ENCODE measurements at places on chromosomes 3 and 15. TPM values are rescaled to one million over a fixed set of nuclear protein-coding genes. Genes with fewer than 3 reads are reported as not detected.

DNA sequence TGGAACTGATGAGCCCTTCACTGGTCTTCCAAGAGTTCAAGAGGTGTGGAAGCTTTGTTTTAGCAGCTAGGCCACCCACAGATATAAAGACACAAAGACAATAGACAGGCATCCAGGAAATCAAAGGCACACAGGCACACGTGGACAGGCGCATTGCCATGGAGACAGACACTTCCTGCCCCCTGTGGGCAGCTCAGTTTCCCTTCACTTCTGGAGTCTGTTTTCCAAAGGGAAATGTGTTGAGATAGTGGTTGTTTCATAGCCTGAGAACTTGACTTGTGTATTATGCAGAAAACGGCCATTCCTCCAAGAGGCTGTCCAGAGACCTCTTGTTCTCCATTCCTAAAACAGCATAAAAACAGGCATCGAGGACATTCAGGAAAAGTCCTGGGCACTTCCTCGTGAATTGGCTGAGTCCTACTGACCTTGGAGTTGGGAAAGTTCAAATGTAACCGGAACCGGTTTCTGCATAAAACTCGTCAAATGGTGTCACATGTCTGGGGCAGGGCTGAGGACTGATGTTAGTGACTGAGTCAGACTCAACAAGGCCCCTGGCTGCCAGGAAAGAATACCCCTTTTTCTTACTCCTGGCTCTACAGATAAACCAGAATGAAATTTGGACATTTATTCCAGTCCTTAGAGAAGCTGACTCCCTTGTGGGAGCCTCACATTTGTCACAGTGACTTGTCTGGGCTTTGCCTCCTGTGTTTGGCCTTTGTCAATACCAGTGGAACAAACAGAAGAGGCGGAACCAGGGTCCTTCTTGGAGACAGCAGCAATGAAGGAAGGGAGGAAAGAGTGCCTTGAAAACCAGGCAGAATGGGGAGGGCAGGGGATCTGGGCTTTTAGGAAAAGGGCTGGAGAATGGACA, 1.3 kb downstream of the ALPK3 start:
- DNase-seq, result no peak

DNA sequence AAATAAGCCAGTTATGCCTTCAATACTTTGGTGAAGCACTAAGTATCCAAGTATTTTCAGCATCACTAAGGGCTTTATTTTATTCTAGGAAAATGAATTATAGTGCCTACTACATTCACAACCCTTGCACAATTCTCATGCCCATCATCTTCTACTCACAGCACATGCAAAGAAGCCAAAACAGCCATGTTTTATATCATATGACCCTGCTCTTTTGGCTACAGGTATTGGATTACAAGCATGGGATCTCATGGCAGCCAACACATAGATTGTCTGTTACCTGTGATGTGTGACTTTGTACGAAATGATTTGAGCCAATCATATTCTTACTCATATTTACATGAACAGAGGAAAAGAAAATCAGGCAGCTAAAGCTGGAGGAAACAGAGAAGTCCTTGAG, 38.6 kb downstream of the STT3B start:
- no peak for DNase-seq

GRCh38 chr3:151101270-151101969, 16.0 kb downstream of the MED12L start:
- DNase-seq, result peak; percentile 37

- no peak for DNase-seq
Measured at GRCh38 chr15:89498574-89498906, 2.2 kb upstream of the RHCG start.

GRCh38 chr15:70521576-70522322, 241.6 kb downstream of the UACA start:
- no peak for DNase-seq

- no peak for DNase-seq
Measured at GRCh38 chr3:120682095-120682681, at the start of gene HGD. Gene HGD, minus strand, starts transcription at chr3:120682239. Its CDS starts 128 bp downstream, at chr3:120682111.

DNA sequence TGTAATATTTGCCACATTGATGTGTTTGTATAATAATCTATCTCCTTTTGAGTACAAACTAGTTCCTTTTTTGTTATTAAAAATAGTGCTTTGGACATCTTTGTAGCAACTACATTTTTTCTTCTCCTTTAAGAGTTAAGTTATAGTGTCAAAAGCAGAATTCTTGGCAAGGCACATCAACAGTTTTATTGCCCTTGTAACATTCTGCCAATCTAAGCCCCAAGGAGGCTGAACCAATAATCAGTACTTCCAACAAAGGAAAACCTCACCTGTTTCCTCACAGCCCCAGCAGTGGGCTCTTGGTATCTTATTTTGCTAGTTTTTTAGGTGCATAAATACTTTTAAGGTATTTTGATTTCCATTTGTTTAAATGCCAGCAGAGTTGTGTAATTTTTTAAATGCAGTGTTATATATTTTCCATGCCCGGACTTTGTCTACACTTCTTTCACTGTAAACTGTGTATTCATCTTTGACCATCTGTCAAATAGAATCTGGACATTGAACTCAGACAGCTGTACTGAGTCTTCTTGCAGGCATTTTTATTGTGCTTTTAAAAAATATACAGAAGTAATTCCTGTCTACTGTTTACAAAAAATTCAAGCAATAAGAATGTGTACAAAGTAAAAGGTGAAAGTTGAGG, 101.0 kb downstream of the MYLK start:
- DNase-seq, result peak; percentile 39

DNA sequence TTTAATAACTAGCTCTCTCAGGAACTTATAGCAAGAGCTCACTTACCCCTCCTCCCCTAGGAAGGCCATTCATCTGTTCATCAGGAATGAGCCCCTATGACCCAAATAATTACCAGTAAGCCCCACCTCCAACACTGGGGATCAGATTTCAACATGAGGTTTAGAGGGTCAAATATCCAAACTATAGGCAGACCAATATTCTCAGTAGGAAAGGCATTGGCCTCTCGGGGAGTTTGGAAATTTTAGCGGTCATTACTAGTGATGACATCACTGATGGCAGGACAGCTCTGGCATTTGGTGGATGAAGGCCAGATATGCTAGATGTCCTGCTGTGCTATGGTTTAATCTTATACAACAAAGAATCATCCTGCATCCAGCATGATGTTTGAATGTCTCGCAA, 15.2 kb upstream of the CD47 start:
- DNase-seq, result no peak

GRCh38 chr3:197490098-197491058, 65.4 kb downstream of the BDH1 start:
- DNase-seq, result no peak

GRCh38 chr3:144415492-144415891, 443.9 kb downstream of the DIPK2A start:
- no peak for DNase-seq

DNA sequence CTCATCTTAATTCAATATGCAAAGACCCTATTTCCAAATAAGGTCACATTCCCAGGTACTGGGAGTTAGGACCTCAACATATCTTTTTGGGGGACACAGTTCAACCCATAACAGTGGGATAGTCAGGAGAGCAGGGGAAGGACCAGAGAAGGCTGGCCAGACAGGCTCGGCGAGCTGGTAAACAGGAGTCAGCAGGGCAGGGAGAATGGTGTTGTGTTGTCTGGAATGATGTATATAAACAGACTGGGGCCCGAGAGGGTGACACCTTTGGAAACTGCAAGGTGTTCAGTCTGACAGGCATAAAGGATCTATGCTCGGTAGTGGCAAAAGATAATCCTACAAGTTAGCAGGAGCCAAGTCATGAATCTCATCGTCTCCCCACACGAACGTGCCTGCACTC, 10.1 kb upstream of the PPP1R2 start:
- peak; percentile 60 for DNase-seq

GRCh38 chr3:149487598-149488197, 13.2 kb downstream of the TM4SF4 start:
- DNase-seq, result no peak

GRCh38 chr3:143707848-143708247, 140.4 kb downstream of the SLC9A9 start:
- DNase-seq, result no peak

- DNase-seq, result no peak
Measured at GRCh38 chr15:80641384-80641783, 53.7 kb upstream of the ABHD17C start.

DNA sequence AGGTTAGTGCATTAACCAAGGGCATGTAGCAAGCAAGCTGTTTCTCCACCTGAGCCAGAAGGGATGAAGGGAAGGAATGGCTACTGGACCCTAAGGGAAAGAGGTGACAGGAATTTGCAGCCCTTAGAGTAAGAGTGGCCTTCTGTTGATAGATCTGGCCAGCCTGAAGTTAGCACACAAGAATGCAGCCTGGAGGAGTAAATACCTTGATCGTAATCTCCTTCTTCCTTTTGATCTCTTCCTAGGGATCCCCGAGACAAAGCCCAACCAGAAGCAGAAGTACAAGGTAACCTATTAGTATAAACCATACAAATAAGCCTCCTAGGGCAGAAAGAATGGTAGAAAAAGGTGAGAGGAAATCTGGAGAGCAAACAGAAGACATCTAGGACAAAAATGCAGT, 134.6 kb downstream of the ATP8B4 start:
- no peak for DNase-seq

DNA sequence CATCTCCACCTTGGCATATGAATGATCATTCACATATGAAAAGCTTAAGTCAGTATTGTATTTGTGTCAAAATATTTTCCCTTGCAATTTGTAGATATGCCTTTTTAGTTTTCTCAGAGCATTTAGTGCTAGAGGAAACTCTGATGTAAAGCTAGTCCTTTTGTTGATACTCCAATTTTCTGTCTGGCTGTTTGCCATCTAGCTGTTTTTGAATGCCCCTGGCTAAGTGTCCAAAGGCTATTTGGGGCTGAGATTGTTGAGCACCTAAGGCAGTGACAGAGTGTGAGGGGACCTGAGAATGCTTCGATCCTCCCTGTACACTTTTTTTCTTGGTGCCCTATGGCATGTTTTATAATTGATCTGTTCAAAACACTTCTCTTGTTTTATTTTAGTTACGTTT, 3.1 kb downstream of the SLC51B start:
- DNase-seq, result no peak

DNA sequence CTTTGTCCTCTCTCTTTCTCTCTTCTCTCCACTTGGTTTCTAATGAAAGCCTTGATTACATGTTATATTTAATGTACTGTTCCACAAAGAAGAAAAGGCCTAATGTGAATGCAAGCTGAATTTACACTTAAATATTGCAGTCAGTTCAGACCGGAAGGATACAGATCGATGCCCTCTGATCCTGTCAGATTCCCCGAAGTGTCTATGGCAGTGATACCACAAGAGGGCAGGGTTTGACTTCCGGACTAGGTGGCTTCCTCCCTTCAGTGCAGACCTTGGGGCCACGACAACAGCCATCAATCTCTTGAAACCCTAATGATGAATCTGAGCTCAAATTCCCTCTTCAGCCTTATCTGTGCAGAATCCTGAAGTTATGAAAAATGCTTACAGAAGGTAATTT, 29.5 kb downstream of the AGTR1 start:
- no peak for DNase-seq

GRCh38 chr3:139897759-139898158, 37.2 kb upstream of the CLSTN2 start:
- no peak for DNase-seq

GRCh38 chr3:100207886-100208285, 52.9 kb upstream of the TBC1D23 start:
- DNase-seq, result peak; percentile 55

GRCh38 chr15:52680041-52680391, 828 bp upstream of the ATOSA start:
- no peak for DNase-seq

GRCh38 chr3:120059081-120059864, 35.0 kb downstream of the GSK3B start:
- DNase-seq, result no peak

DNA sequence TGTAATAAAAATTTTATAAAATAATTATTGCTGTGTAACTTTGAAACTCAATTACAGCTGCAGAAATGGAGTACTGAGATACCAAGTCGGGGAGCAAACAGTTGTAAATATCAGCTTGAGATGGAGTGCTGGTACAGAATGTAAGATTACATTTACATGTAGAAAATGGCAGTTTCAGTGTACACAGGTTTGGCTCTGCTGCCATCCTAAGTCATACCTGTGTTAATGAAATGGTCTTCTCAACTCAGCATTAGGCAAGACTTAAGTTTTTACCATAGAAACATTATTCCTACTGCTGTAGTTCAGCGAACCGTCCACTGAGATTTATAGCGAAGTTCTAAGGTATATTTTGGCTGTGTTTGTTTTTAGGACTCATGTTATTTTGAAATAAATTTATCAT, 110.1 kb upstream of the TBL1XR1 start:
- DNase-seq, result no peak

DNA sequence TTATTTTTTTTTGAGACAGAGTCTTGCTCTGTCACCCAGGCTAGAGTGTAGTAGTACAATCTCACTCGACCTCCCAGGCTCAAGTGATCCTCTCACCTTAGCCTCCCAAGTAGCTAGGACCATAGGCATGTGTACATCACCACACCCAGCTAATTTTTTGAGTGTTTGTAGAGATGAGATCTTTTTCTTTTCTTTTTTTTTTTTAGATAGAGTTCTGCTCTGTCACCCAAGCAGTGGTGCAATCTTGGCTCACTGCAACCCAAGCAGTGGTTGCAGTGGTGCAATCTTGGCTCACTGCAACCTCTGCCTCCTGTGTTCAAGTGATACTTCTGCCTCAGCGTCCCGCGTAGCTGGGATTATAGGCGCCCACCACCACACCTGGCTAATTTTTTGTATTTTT, 5.2 kb downstream of the CEP97 start:
- DNase-seq, result no peak

DNA sequence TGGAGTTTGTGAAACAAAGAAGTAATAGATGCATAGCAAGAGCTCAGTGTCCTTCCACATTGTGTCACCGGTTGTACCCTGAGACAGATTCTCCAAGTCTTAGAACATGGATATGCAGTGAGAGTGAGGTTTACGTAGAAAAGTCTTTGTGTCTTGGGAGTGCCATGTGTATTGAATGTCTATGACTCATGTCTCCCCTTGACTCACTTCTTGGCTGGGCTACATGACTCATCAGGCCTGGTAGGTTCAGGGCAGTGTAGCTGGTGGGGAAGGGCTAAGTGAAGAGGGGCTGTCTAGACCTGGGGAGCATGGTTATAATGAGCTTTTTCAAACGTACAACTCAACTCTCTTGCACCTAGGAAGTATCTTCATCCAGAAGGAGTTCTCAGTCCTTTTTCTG, 167.4 kb downstream of the GAP43 start:
- DNase-seq, result no peak

The EFHB gene
- 0.50 TPM for total RNA-seq

The CYP8B1 gene
- total RNA-seq, result not detected

The PLSCR1 gene
- 50.8 TPM for total RNA-seq

The PCOLCE2 gene
- 53.6 TPM for total RNA-seq

The SYNPR gene
- not detected for total RNA-seq

The BFSP2 gene
- not detected for total RNA-seq

The DLL4 gene
- 12.6 TPM for total RNA-seq

The ZNF385D gene
- total RNA-seq, result 11.2 TPM

The DET1 gene
- total RNA-seq, result 6.2 TPM

Measured in esophagus muscularis mucosa (tissue), 4 donors.